ENCODE measurements at places on chromosomes 3 and 15.

DNA sequence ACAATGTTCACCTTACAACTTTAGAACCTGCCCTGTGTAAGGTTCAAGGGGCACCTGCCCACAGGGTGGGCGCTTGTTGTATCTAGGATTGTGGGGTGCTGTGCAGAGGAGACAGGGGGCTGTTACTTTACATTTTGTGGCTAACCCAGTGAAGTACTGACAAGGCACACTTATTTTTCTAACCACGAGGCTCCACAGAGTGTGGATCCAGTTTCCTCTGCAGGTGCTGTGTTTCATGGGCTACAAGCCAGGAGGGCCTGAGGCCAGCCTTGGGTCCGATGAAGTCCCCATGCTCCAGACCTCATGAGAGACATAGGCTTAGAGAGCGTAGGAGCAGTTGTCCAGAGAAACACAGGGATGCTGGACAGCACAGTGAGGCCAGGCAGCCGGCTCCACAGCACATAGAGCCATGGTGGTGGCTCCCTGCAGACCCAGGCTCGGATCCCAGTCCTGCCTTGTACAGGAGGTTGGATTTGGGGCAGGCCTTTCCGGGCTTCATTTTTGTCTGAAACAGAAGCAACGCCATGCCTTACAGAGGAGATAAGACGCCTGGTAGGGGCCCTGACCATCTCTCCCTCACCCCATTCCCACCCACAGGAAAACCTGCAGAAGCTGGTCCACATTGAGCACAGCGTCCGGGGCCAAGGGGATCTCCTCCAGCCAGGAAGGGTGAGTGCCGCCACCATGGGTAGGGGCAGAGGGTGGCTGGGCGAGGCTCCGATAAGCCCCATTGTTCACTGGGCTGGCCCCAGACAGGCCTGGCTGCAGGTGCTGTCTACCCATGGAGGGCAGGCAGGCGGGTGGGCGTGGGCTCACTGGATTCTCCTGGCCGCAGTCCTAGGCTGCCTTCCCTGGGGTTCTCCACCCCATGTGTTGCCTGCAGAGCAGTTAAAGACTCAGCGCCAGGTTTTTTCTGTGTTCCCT, 40.1 kb upstream of the NR2C2 start:
- DNase-seq: no peak

DNA sequence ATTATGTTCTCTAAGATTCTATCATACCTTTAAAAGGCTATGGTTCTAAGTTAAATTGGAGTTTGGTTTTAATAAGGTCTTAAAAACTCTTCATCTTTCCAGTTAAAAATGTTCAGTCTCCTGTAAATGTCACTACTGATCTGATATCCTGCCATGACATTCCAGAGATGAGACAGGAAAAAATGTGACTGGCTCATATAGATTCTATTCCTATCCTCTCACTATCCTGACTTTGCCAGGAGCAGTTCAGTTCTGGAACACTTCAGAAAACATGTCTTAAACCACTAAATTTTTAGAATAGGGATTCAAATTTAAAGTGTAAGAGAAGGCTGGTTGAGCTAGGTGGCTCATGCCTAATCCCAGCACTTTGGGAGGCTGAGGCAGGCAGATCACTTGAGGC, 170.9 kb downstream of the TNIK start:
- no peak for DNase-seq

GRCh38 chr3:33758281-33758680, 40.1 kb upstream of the PDCD6IP start:
- DNase-seq: no peak

DNA sequence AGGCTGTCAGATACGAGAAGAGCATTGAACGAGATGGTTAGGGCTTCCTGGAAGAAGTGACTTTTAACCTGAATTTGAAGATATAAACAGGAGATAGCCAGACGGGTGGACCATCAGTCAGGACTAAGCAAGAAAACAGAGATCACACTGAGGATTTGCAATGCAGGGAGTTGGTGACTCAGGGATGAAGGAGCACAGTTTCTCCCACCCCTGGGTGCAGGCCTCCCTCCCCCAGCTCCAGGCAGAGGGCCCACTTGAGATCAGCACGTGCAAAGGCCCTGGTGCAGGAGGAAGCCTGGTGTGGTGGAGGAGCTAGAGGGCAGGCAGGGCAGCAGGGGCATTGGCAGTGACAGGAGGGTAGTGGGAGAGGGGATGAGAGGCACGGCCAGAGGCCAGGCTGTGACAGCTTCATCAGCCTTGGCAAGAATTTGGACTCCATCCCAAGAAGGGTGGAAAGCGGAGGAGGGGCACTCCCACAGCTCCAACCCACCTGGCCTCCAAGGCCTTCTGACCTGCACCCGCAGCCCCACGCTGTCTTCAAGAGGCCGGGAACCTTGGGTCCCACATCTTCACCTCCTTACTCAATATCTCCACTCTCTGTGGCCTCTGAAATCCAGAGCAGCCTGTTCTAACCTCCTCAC, 8.7 kb upstream of the PCSK6 start:
- no peak for DNase-seq

DNA sequence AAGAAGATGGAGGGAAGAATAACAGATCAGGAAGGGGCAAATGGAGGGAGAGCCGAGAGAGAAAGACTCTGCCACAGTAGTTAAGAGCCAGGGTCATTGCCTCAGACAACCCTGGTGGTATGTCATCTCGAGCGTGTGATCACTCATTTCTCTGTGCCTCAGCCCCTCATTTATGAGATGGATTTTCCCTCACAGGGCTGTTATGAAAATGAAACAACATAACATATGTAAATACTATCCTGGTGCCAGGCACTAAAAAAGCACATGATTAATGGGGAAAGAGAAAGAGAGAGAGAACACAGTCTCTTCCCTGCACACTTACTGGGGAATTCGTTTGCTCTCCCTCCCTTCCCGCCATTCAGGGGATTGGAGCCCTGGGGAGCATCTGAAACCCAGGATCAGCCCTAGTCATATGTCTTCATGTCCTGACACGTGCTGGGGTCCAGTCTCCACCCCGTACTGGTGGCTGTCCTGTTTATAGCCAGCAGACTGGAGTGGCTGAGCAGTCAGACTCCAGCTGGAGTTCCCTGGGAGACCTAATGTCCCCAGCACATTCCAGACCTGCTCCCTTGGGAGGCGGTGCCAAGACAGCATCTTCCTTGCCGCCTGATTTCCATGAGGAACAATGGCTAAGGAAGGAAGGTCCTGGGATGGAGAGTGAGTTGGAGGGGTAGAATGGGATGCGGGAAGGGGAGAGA, 14.7 kb upstream of the AMOTL2 start:
- DNase-seq: no peak

DNA sequence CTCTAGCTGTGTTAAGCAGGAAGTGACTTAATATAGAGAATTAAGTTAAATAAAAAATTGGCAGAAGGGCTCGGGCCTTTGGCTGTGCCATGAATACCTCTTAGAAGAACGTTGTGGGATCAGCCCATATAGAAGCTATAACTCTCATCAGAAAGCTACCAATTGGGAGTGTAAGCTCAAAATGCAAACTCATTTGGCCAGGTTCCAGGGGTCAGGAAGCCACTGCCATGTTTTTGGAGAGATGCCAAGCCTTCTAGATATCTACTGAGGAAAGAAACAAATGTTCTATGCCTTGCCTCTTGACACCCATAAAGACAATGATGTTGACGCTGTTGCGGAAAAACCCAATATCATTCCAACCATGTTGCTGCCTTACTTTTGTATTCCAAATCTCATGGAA, 475.2 kb upstream of the TGFBR2 start:
- DNase-seq: no peak

- DNase-seq: no peak
Observed at GRCh38 chr15:77097921-77098320, 27.0 kb upstream of the TSPAN3 start.

DNA sequence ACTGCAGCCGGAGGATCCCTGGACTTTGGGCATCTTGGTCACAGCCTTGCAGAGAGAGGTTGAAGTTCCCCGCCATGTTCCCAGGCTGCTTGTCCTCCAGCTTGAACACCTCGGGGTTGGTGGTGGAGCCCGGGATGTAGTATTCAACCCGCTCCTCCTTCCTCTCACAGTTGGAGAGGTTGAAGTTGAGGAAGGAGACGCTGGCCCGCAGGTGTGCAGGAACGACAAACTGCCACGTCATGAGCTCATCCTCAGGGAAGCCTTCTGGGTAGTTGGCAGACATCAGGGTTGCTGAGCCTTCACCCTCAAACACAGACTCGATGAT, 35.7 kb downstream of the CDCP1 start:
- DNase-seq: no peak

DNA sequence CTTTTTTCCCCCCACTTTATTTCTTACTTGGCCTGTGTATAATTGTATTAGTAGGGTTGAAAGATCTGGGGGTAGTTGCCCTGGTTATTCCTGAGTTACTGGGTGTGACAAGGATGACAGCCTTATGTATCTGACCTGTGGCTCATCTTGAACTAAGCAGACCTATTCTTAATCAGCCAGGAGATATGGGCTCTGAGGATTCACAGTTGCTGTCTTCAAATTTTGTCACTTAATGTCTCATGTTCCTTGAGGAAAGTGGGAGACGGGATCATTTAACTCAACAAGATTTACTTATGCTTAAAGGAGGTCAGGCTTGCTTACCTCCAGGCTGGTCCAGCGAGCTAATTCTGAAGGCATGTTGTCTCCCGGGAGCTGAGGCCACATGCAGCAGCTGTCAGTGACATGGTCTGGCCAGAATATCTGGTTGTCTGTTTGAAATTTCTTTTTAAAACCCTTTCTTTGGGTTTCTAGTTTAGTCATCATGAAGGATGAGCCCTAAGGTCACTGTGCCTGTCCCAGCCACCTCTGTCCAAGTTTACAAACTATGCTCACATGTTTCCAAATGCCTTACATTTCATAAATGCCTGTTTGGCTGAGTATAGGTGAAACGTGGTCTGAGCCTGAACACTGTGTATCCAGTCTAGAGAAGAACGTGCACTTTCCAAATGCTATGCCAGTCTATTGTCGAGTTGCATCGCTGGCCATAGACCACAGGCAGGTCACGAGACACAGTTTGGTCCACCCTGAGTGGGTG, 26.8 kb downstream of the LRTM1 start:
- no peak for DNase-seq

DNA sequence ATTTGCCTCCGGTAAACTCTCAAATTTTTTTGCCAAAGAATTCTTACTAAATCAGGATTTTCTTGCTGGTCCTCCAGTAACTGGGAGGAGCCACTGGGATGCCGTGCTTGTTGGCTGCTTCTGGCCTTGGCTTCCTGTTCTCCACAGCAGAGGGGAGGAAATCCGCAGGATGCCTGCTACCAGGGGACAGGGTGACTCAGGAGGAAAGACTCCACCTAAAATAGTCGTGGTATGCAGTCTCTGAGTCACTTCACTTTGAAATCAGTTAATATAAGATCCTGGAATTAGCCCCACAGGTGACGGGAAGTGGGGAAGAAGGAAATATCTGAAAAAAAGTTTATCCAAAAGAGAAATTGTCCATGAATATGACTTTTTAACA, 6.5 kb upstream of the TM4SF18 start:
- no peak for DNase-seq

- DNase-seq: no peak
Observed at GRCh38 chr15:56931639-56932508, 13.4 kb downstream of the TCF12 start.

- DNase-seq: no peak
Observed at GRCh38 chr15:101710806-101711205, 13.5 kb downstream of the TARS3 start.

DNA sequence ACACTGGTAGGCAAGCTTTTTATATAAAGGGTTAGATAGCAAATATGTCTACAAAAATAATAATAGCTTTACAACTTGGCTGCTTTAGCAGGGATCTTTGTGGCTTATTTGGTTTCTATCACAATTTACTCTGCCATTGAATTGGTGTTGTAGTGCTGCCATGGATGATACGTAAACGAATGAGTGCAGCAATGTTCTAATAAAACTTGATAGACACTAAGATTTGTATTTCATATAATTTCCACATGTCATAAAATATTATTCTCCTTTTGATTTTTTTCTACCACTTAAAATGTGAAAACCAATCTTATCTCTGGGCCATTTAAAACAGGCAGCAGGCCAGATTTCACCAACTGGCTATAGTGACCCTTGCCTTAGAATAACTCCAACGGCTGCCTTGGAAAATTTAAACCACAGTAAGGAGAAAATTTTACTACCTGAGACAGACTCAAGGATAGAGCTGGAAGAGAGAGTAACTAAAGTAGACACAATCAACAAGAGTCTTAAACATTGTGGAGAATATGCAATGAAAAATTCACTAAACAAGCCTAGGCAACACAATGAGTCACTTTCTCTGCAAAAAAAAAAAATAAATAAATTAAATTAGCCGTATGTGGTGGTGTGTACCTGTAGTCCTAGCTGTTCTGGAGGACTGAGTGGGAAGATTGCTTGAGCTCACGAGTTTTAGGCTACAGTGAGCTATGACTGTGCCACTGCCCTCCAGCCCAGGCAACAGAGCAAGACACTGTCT, 8.1 kb downstream of the NPHP3 start:
- DNase-seq: no peak

Measured in stimulated activated CD4-positive, alpha-beta T cell treated with anti-CD3 and anti-CD28 coated beads, Interleukin-2, amount 100 ng/mL, for 48 hours (primary cell).